Dermis lymphatic vessel endothelial cell (primary cell): ENCODE measurements at places on chromosomes 3 and 15. TPM values are rescaled to one million over a fixed set of nuclear protein-coding genes. Genes with fewer than 3 reads are reported as not detected.

Gene CLCN2
- 1.8 and 2.6 TPM in 2 replicates for total RNA-seq

Gene ZNF662
- 0.33 and 2.1 TPM in 2 replicates for total RNA-seq

Gene CCRL2
- total RNA-seq = 0.22 and 0.26 TPM in 2 replicates

Gene TICRR
- 0.43 and 0.69 TPM in 2 replicates for total RNA-seq

Gene CLSTN2
- total RNA-seq = under 0.01 and 0.11 TPM in 2 replicates

Gene CPNE9
- not detected in 2 replicates for total RNA-seq

Gene PPP1R14D
- total RNA-seq = not detected in 2 replicates

Gene SEMA7A
- total RNA-seq = 0.54 and 0.60 TPM in 2 replicates

Gene C15orf62
- total RNA-seq = under 0.01 and 0.11 TPM in 2 replicates

Gene CISH
- total RNA-seq = 0.11 and 0.17 TPM in 2 replicates

Gene POLQ
- 1.2 and 1.9 TPM in 2 replicates for total RNA-seq

Gene ECE2
- not detected in 2 replicates for total RNA-seq
